ENCODE measurements at places on chromosomes 2 and 18.

DNA sequence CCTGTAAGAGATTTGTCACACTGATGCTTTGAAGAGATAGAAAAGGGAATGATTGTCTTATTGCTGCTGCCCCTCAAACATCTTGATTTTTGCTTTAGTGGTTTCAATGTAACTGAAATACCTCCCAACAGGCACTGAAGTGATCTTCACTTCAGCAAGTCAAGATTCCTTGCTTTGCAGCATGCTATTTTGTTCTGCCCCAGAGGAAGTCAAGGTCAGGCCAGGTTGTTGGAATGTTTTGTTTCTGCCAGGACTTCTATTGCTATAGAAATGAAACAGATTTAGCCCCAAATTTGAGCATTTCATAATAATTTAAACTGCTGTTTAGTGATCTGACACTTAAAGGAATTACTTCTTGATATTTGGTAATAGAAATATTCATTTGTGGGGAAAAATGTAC, 277.6 kb downstream of the ZNF804A start:
- DNase-seq = no peak

DNA sequence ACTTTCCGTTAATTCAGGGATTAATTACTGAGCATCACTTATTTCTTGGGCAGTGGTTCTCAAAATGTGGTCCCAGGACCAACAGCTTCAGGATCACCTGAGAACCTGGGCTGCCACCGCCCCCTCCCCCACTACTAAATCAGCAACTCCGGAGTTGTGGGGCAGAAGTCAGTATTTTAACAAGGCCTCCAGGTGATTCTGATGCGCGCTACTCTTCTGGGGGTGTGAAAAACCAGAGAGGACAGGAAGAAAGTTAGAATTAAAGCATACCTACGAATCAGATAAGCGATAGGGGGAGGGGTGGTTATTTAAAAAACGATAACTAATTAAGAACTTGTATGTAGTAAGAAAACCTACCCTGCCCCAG, 319 bp downstream of the ZSCAN30 start:
- no peak for DNase-seq

- no peak for DNase-seq
Measured at GRCh38 chr18:58013241-58014211, 30.5 kb upstream of the NEDD4L start.

GRCh38 chr2:109352898-109353689, 224.1 kb downstream of the SH3RF3 start:
- DNase-seq = no peak

GRCh38 chr18:23994361-23994902, 20.1 kb upstream of the TTC39C start:
- DNase-seq = peak; percentile 43

Data from left cardiac atrium (tissue), 4 donors.